ENCODE measurements at places on chromosomes 12 and 14.

DNA sequence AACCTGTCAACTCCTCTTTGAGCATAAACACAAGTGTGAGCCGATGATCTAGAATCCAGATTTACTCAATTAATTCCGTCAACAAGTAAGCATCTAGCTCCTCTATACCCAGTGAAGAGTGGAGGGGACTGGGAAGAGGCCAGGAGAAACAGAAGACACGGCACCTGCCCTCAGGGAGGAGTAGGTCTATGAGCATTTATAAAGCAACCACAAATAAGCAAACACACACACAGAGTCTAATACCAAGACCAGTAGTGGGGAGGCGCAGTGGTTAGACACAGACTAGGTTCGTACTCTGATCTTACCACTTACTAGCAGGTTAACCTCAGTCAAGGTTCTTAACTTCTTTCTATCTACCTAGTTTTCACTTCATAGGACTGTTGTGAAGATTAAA, 5.9 kb upstream of the FOXN3 start:
- H3K27ac ChIP-seq: no peak overlapping the region
- H3K4me1 ChIP-seq: no peaks in the 10 kb centered on the region
- no peak overlapping the region for H3K4me3 ChIP-seq
- no peak for DNase-seq
- H3K27me3 ChIP-seq: no peaks in the 10 kb centered on the region

DNA sequence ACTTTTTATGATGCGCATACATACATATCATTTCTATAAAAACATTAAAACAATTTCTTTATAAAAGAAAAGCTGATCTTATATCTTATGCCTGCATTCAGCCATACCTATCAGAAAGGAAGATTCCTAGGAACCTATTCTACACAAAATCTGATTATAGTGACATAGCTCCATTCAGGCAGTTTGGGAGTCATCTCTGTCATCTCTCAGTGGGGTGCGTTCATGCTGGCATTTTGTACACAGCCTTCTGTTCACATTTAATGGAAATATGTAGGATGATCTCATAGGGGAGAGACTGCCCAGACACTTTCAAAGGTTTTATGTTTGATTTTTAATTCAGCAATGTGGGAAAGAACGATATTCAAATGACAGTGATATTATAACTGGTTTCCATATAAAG, 52.9 kb downstream of the ATL1 start:
- H3K4me1 ChIP-seq: no peaks in the 10 kb centered on the region
- no peaks in the 10 kb centered on the region for H3K36me3 ChIP-seq
- H3K27me3 ChIP-seq: no peaks in the 10 kb centered on the region
- no peak for DNase-seq

DNA sequence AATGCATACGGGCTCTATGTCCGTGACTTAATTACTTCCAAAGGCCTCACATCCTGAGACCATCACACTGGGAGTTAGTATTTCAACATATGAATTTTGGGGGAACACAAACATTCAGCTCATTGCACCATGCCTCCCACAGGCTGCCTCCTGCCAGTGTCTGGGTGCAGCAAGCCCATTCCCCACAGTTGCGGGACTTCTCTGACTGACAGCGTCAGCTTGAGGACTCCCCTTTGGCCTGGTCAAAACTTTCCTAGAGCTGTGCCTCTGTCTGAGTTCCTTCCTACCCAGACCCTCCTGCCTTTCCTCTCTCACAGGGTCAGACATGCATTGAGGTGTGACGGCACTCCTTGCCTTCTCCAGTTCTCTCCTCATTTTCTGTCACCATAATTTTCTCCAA, 27.4 kb downstream of the PPP1R36 start:
- H3K27ac ChIP-seq: no peak overlapping the region
- no peak overlapping the region for H3K4me3 ChIP-seq
- H3K36me3 ChIP-seq: no peaks in the 10 kb centered on the region
- H3K27me3 ChIP-seq: no peaks in the 10 kb centered on the region
- DNase-seq: no peak

DNA sequence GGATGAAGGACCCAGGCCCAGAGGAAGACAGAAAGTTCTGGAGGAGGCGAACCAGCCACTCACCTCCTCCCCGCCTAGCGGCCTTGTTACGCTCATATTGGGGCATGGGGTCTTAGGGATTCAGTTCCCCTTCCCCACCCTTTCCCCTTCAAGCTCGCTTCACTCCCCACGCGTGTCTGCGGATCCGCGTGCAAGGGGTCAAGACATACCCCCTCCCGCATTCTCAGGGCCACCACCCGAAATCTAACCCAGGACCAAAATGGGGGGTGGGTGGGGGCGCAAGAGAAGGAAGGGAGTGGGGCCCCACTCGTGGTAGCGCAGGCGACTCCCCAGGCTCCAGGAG, 584 bp upstream of the RFX4 start:
- H3K27me3 ChIP-seq: peaks cover 37% of the 10 kb centered on the region
- no peak overlapping the region for H3K4me3 ChIP-seq
- H3K36me3 ChIP-seq: no peaks in the 10 kb centered on the region
- peaks cover 22% of the 10 kb centered on the region for H3K4me1 ChIP-seq
- DNase-seq: no peak

DNA sequence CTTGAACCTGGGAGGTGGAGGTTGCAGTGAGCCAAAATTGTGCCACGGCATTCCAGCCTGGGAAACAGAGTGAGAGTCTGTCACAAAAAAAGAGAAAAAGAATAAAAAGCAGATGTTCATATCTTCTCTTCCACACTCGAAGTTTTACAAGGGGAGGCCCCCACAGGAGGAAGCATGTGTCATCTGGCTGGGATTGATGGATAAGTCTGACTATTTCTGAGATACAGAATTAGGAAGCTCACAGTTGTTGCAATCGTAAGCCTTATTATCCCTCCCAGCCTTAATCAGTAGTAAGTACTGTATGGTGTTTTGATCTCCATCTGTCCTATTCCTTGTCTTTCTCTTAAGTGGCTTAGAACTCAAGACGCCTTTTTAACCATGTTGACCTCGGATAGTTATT, 31.9 kb upstream of the RASSF8 start:
- H3K36me3 ChIP-seq: no peaks in the 10 kb centered on the region
- no peaks in the 10 kb centered on the region for H3K4me1 ChIP-seq
- H3K4me3 ChIP-seq: no peak overlapping the region

DNA sequence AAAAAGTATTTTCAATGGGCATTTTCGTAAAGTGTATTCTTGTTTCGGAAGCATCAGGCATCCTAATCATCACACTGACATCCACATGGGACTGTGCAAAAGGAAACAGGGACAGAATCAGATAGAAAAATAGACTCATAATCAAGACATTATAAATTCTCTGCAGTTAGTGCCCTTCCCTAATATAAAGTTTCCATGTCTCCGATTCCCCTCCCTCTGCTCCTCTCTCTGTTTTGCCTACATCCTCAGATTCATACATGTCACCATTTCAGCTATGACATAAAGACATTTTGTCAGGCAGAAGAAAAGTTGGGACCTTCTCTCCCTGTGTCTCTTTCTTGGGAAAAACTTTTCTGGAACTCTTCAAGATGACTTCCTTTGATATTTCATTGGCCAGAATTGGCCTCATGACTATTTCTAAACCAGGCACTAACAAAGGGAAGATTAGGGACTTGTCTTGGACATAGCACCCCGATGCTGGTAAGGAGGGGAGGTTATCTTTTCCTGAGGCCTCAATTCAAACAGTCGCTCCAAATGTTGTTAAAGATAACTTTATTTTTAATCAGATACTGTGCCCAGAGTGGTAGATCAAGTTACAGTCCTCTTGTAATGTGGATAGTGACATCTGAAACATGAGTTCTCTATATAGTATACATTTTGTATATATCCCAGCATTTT, 212.1 kb upstream of the BTG1 start:
- H3K4me3 ChIP-seq: no peak overlapping the region
- H3K27me3 ChIP-seq: no peaks in the 10 kb centered on the region
- H3K27ac ChIP-seq: no peak overlapping the region
- H3K36me3 ChIP-seq: no peaks in the 10 kb centered on the region
- H3K4me1 ChIP-seq: no peaks in the 10 kb centered on the region
- DNase-seq: no peak

- no peaks in the 10 kb centered on the region for H3K36me3 ChIP-seq
- peak overlapping the region; percentile 54 for H3K27ac ChIP-seq
- peaks cover 12% of the 10 kb centered on the region for H3K4me1 ChIP-seq
- no peak overlapping the region for H3K4me3 ChIP-seq
- H3K27me3 ChIP-seq: no peaks in the 10 kb centered on the region
Measured at GRCh38 chr12:105352940-105353635, 22.6 kb downstream of the C12orf75 start.

DNA sequence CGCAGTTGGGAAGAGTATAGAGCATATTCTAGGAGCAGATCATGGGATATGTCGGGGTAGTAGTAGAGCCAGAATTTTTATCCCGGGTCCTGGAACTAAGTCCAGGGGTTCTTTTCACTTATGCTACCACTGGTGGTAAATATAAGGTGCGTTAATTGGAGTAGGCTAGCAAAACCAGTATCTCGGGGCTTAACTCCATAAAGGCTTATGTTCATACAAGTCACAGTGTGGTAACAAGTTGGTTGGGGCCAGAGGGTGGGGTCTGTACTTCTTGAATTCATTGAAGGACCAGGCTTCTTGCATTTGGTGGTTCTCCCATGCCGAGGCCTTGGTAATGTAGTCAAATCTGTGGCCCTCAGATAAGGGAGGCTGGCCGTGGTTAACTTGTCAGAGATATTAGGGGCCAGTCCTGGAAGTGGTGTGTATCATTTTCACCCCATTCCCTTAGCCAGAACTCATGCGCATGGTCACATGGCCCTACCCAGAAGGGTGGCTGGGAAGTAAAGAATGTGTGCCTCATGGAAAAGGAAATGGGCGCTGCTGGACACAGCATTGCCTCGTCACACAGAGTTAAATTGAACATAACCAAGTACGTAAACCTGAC, 1.5 kb upstream of the ZNF641 start:
- H3K4me3 ChIP-seq: no peak overlapping the region
- peaks cover 2% of the 10 kb centered on the region for H3K36me3 ChIP-seq
- no peak for DNase-seq
- peaks cover 13% of the 10 kb centered on the region for H3K4me1 ChIP-seq

- H3K4me1 ChIP-seq: no peaks in the 10 kb centered on the region
- H3K36me3 ChIP-seq: no peaks in the 10 kb centered on the region
- no peak overlapping the region for H3K4me3 ChIP-seq
- no peak for DNase-seq
Measured at GRCh38 chr14:66008631-66009030, 477.5 kb upstream of the CCDC196 start.

- H3K36me3 ChIP-seq: no peaks in the 10 kb centered on the region
- peaks cover 28% of the 10 kb centered on the region for H3K4me1 ChIP-seq
- peak overlapping the region; percentile 75 for H3K27ac ChIP-seq
- no peak overlapping the region for H3K4me3 ChIP-seq
- H3K27me3 ChIP-seq: no peaks in the 10 kb centered on the region
Measured at GRCh38 chr12:52956987-52957386, 8.1 kb downstream of the KRT18 start.

- no peak for DNase-seq
- H3K4me3 ChIP-seq: no peak overlapping the region
- H3K4me1 ChIP-seq: no peaks in the 10 kb centered on the region
- H3K27ac ChIP-seq: no peak overlapping the region
- H3K36me3 ChIP-seq: no peaks in the 10 kb centered on the region
Measured at GRCh38 chr12:107134558-107134957, 41.2 kb upstream of the CRY1 start.

DNA sequence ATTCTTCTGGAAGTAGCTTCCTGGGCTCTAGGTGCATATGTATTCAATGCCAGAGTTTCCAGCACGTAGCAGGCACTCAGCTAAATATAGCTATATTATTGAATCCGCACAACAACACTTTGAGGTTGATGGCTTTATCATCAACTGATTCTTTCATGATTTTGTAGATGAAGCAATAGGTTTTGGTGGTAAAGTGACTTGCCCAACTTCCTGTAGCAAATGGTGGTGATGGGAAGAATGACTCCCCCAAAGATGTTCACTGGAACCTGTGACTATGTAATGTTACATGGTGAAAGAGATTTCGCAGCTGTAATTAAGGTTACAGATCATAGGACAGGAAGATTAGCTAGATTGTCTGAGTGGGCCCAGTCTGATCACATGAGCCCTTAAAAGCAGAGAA, 3.2 kb downstream of the TDRD9 start:
- no peaks in the 10 kb centered on the region for H3K27me3 ChIP-seq
- H3K4me3 ChIP-seq: no peak overlapping the region
- no peaks in the 10 kb centered on the region for H3K4me1 ChIP-seq
- no peak overlapping the region for H3K27ac ChIP-seq

DNA sequence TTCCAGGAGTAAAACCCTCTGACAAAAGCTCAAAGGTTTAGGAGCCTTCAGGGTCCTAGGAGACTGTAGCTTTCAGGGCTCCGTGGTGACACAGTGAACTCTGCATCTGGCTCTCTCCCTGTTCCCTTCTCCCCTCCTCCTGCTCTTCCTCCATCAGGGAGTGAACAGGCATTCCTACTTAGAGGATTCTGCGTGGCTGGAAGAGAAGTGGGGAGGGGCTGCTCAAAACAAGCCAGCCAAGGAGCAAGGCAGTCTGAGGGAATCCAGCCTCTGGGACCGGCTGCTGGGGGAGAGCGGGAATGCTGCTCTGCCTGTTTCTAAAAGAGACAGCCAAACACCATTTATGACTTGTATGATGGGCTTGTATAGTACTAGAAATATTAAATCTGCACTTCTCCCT, 49.5 kb downstream of the RBMS2 start:
- no peaks in the 10 kb centered on the region for H3K36me3 ChIP-seq
- no peaks in the 10 kb centered on the region for H3K27me3 ChIP-seq
- no peak for DNase-seq
- H3K27ac ChIP-seq: no peak overlapping the region
- H3K4me1 ChIP-seq: no peaks in the 10 kb centered on the region

- no peak overlapping the region for H3K4me3 ChIP-seq
- DNase-seq: no peak
- no peaks in the 10 kb centered on the region for H3K36me3 ChIP-seq
- no peaks in the 10 kb centered on the region for H3K4me1 ChIP-seq
Measured at GRCh38 chr14:75409316-75410205, 18.3 kb upstream of the JDP2 start.

- DNase-seq: no peak
- H3K27me3 ChIP-seq: no peaks in the 10 kb centered on the region
- H3K4me1 ChIP-seq: no peaks in the 10 kb centered on the region
- no peaks in the 10 kb centered on the region for H3K36me3 ChIP-seq
Measured at GRCh38 chr12:87246726-87247125, 782.5 kb downstream of the C12orf50 start.

- no peaks in the 10 kb centered on the region for H3K36me3 ChIP-seq
- no peaks in the 10 kb centered on the region for H3K27me3 ChIP-seq
Measured at GRCh38 chr12:92294676-92295440, 149.2 kb upstream of the BTG1 start.

- no peaks in the 10 kb centered on the region for H3K4me1 ChIP-seq
- no peak for DNase-seq
- no peaks in the 10 kb centered on the region for H3K27me3 ChIP-seq
- H3K36me3 ChIP-seq: no peaks in the 10 kb centered on the region
Measured at GRCh38 chr12:93994721-93995120, 153.7 kb upstream of the PLXNC1 start.
